ENCODE measurements at places on chromosomes 2 and 18. TPM values are rescaled to one million over a fixed set of nuclear protein-coding genes. Genes with fewer than 3 reads are reported as not detected.

DNA sequence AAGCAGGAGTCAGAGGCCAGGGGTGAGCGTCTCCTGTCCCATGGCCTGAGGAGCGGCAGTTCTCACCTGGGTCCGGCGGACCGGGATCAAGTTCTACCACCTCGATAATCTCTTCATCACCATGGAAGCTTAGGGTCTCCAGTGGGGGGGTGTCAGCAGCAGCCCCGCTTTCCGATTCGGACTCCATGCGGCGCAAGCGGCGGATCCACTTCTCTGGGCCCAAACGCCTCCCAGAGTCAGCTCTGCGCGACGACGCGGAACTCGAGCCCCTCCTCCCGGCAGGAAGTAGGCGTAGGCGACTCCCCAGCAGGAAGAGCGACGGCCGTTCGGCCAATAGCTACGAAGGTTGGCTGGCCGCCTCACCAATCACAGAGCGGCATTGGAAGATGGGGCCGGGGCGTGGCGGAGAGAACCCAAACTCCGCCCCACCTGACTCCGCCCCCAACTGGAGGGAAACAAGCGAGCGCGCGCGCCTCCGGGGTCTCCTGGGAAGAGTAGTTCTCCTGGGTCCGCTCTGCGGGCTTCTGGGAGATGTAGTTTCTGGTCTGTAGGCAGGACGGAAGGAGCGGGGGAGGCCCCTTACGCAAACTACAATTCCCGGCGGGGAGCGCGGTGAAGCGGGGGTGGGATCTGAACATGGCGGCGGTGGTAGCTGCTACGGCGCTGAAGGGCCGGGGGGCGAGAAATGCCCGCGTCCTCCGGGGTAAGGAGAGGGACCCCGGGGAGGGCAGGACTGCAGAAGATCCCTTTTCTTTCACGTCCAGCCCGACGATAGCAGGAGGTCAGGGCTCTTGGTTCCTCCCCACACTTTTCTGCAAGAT is at the start of the genes AAMP and PNKD:
AAMP (minus strand) TSS at position 238 of the 821 bp plus-strand sequence; CDS start at position 187, 51 bp downstream.
PNKD (plus strand) TSS at position 620 of the 821 bp plus-strand sequence; CDS start at position 637, 17 bp downstream.
- peak; percentile 100 for DNase-seq
- H3K27ac ChIP-seq, result peak within 1 kb of the TSS; percentile 95
- peaks cover 7% of the 10 kb centered on the region for H3K36me3 ChIP-seq
- peaks cover 38% of the 10 kb centered on the region for H3K4me1 ChIP-seq

DNA sequence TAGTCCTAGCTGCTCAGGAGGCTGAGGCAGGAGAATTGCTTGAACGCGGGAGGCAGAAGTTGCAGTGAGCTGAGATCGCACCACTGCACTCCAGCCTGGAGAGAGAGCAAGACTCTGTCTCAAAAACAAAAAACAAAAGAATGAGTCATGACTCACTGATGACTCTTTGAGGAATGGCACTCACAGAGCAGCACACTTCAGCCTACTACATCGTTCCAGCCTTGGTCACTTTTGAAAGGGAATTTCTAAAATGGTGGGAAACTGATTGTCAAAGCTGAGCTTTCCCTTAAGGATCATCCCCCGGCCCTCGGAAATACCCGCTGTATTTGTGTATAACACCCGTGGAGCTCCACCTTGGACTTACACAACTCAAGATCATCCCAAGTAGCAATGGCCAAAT is 217.3 kb upstream of the HS6ST1 start:
- no peak overlapping the region for H3K4me3 ChIP-seq
- H3K27me3 ChIP-seq, result no peaks in the 10 kb centered on the region
- DNase-seq, result no peak
- peaks cover 34% of the 10 kb centered on the region for H3K4me1 ChIP-seq
- H3K36me3 ChIP-seq, result no peaks in the 10 kb centered on the region

DNA sequence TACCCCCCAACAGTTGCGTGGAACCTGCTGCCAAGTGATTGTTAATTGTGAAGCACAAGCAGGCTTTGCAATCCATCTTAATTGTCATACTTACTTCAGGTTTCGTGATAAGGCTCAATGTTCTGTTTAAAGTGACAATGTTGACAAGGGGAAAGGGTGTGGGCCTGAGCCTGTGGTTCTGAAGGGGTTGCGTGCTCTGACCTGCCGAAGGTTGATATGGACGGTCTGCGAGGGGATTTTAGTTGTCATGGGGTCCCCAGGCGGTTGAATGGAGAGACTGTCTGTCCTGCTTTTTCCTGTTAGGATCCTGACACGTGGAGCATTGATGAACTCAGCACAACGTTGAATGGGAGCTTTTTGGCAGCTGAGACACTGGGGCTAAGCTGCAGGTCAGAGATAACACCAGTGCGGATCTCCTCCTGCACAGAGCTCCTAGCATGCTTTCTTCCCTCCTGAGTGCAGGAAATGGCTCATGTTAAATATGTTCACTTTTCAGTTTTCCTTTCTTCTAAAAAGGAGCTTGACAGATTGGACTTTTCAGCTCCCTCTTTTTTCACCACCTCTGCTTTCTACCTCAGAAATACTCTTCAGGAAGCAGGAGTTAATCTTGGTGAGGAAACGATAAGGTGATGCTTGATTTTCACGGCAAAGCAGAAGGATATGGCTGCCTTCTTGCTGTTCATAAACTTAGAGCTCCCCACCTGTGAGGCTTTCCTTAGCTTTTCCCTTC is 62.9 kb upstream of the ZEB2 start:
- peaks cover 3% of the 10 kb centered on the region for H3K36me3 ChIP-seq
- H3K27me3 ChIP-seq, result no peaks in the 10 kb centered on the region
- DNase-seq, result no peak

- H3K4me3 ChIP-seq, result peak overlapping the region; percentile 86
- peaks cover 53% of the 10 kb centered on the region for H3K4me1 ChIP-seq
- H3K36me3 ChIP-seq, result peaks cover 8% of the 10 kb centered on the region
- peak overlapping the region; percentile 98 for H3K27ac ChIP-seq
- H3K27me3 ChIP-seq, result no peaks in the 10 kb centered on the region
These were observed 2.8 kb downstream of the TMEM169 start for GRCh38 chr2:216084547-216084946.

- H3K27ac ChIP-seq, result no peak overlapping the region
- no peaks in the 10 kb centered on the region for H3K36me3 ChIP-seq
- no peak for DNase-seq
- peaks cover 10% of the 10 kb centered on the region for H3K27me3 ChIP-seq
These were observed 259.7 kb downstream of the PDE11A start for GRCh38 chr2:177812713-177813396.

DNA sequence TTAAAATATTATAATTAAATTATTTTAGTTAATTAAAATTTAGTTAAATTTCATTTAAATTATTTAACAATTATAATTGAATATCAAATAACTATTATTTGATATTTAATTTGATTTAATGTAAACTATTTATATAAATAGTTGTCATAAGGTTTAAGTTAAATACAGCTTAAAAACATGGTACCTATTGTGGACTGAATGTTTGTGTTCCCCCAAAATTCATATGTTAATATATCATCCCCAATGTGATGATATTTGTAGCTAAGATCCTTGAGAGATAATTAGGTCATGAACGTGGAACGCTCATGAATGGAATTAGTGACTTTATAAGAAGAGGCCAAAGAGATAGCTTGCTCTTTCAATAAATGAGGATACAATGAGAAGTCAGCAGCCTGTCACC is 505.7 kb upstream of the LRATD1 start:
- no peak overlapping the region for H3K27ac ChIP-seq
- H3K27me3 ChIP-seq, result peaks cover 2% of the 10 kb centered on the region
- DNase-seq, result no peak
- H3K36me3 ChIP-seq, result no peaks in the 10 kb centered on the region

GRCh38 chr2:1495676-1496358 is 82.6 kb downstream of the TPO start:
- DNase-seq, result no peak
- H3K27me3 ChIP-seq, result no peaks in the 10 kb centered on the region
- H3K36me3 ChIP-seq, result no peaks in the 10 kb centered on the region
- no peak overlapping the region for H3K27ac ChIP-seq
- H3K4me3 ChIP-seq, result no peak overlapping the region

GRCh38 chr2:227204452-227204851 is 40.0 kb downstream of the COL4A3 start:
- peaks cover 8% of the 10 kb centered on the region for H3K4me1 ChIP-seq
- H3K27me3 ChIP-seq, result peaks cover 3% of the 10 kb centered on the region
- no peaks in the 10 kb centered on the region for H3K36me3 ChIP-seq
- no peak for DNase-seq

DNA sequence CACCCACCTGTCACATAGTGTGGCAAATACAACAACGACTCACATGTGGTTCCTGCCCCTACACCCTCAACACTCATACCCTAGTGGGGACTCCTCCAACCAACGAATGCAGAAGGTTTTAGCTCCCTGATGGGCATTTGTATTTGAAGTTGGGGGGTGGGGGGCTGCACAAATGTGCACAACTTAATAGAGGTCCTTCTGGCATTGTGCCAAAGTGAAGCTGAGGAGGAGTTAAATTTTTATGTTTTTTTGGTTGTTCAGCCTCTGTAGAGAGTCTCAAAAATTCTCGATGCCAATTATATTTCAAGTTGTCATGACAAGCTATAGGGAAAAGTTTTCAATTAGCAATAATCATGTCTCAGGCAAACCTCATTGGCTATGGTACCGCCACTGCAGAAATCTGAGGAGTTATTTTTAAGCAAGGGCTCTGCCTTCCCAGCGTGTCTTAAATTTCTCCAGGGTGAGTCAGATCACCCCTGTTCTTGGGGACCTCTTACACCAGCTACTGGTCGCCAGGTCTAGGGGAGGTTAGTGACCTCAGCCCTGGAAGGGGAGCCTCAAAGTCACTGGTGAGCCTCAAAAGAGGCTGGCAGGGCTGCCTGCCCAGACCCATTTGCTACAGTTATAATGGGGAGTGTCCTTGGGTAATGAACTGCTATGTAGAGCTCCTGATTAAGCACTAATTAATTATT is 102.7 kb upstream of the TAF1B start:
- H3K4me1 ChIP-seq, result no peaks in the 10 kb centered on the region
- H3K27ac ChIP-seq, result no peak overlapping the region
- DNase-seq, result no peak
- H3K36me3 ChIP-seq, result no peaks in the 10 kb centered on the region
- H3K27me3 ChIP-seq, result peaks cover 2% of the 10 kb centered on the region

- H3K27me3 ChIP-seq, result no peaks in the 10 kb centered on the region
- no peak for DNase-seq
- no peak overlapping the region for H3K4me3 ChIP-seq
- no peak overlapping the region for H3K27ac ChIP-seq
- H3K4me1 ChIP-seq, result peaks cover 37% of the 10 kb centered on the region
These were observed 7.1 kb downstream of the MREG start for GRCh38 chr2:216006164-216006663.

DNA sequence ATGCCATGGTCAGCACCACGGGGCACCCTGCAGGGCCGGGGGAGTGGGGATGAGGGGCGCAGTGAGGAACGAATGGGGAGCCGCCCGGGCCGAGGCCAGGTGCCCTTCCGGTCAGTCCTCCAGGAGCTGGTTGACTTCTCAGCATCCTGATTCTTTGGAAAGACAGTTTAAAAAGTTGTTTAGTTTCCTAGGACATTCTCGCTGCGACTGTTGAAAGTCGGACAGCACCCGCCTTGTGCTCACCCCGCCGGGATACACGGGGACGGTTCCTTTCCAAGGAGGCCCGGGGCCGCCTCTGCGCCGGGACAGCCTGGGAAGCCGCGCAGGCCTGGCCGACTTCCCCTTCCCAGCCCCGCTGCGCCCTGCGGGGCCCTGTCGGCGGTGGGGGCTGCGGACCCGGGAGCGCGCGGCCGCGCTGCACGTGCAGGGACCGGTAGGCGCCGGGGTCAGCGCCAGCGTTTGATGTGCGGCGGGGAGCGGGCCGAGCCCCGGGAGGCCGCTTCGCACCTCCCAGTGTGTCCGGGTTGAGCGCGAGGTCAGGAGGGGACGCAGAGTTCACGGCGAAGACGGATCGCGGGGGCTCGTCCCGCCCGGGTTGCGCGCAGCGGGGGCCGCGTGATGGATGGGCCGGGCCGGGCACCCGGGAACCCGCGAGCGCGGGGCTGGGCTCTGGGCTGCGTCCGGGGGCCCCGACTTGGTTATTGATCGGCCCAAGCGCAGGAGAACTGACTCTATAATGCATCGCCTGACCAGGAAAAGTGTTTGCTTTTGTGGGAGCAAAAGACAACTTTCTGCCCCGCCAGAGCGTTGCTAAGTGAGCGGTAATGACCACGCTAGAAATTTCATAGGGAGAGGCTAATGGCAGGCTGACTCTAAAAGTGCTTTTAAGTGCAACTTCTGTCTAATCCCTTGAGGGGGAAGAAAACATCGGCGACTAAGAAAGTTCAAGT is 28.0 kb upstream of the SMIM21 start:
- peaks cover 10% of the 10 kb centered on the region for H3K27me3 ChIP-seq
- peaks cover 4% of the 10 kb centered on the region for H3K36me3 ChIP-seq
- peak; percentile 32 for DNase-seq
- no peak overlapping the region for H3K27ac ChIP-seq
- H3K4me1 ChIP-seq, result peaks cover 25% of the 10 kb centered on the region
- peak overlapping the region; percentile 75 for H3K4me3 ChIP-seq

- H3K4me1 ChIP-seq, result no peaks in the 10 kb centered on the region
- no peak overlapping the region for H3K27ac ChIP-seq
- DNase-seq, result no peak
These were observed 313.6 kb downstream of the SLC8A1 start for GRCh38 chr2:40138314-40138713.

DNA sequence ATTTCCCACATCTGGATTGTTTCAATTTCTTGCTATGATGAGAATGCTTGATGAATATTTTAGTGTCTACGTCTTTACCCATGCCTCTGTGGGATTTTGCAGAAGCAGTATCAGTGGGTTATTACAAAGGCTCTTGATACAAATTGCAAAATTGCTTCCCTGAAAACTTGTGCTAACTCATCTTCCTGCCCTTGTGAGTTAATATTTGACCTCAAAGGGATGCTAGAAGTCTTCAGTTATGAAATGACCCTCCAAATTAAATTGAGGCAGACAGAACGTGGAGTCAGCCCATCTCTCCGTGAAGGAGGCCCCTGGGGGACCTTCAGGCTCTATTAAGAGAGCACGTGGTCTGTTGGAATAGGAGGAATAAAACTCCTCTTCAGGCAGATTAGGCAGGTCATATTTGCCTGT is 239.2 kb upstream of the HS6ST1 start:
- H3K27ac ChIP-seq, result no peak overlapping the region
- H3K36me3 ChIP-seq, result no peaks in the 10 kb centered on the region
- H3K4me3 ChIP-seq, result no peak overlapping the region
- peaks cover 9% of the 10 kb centered on the region for H3K27me3 ChIP-seq

GRCh38 chr2:234437642-234438304 is 59.1 kb downstream of the ARL4C start:
- DNase-seq, result no peak
- no peak overlapping the region for H3K27ac ChIP-seq
- no peak overlapping the region for H3K4me3 ChIP-seq
- H3K4me1 ChIP-seq, result peaks cover 10% of the 10 kb centered on the region
- H3K36me3 ChIP-seq, result no peaks in the 10 kb centered on the region
- H3K27me3 ChIP-seq, result no peaks in the 10 kb centered on the region

Gene ICOS
- total RNA-seq, result not detected

Gene PIEZO2
- total RNA-seq, result 17.0 TPM

Gene BCL11A
- total RNA-seq, result 2.3 TPM

Gene RFTN2
- total RNA-seq, result 20.6 TPM

Gene SLC4A5
- 3.0 TPM for total RNA-seq

Gene FAM110C
- total RNA-seq, result 0.09 TPM

Gene CNGA3
- 0.84 TPM for total RNA-seq

Gene NXPH2
- 4.1 TPM for total RNA-seq

Gene DUSP2
- 1.1 TPM for total RNA-seq

Gene KYNU
- 0.26 TPM for total RNA-seq

Gene GCG
- total RNA-seq, result 0.27 TPM

Gene HJURP
- total RNA-seq, result 63.6 TPM
